ENCODE measurements at places on chromosomes 11 and 22.

- DNase-seq: no peak
Observed at GRCh38 chr22:29386708-29387107, 1.7 kb downstream of the AP1B1 start.

DNA sequence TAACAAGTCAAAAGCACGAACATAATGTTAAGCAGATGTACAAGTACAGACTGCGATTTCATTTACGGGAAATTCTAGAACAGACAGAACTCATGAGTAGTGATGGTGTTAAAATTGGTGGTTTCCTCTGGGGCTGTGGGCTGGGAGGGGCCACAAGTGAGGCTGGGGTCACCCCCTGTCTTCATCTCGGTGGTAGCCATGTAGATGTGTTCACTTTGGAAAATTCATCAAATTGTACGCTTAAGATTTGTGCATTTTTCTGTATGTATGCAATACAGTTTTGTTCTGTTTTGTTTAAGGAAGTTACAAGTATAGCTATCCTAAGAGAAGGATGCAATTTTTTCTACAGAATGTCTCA, 504 bp upstream of the ASCC2 start:
- DNase-seq: no peak

DNA sequence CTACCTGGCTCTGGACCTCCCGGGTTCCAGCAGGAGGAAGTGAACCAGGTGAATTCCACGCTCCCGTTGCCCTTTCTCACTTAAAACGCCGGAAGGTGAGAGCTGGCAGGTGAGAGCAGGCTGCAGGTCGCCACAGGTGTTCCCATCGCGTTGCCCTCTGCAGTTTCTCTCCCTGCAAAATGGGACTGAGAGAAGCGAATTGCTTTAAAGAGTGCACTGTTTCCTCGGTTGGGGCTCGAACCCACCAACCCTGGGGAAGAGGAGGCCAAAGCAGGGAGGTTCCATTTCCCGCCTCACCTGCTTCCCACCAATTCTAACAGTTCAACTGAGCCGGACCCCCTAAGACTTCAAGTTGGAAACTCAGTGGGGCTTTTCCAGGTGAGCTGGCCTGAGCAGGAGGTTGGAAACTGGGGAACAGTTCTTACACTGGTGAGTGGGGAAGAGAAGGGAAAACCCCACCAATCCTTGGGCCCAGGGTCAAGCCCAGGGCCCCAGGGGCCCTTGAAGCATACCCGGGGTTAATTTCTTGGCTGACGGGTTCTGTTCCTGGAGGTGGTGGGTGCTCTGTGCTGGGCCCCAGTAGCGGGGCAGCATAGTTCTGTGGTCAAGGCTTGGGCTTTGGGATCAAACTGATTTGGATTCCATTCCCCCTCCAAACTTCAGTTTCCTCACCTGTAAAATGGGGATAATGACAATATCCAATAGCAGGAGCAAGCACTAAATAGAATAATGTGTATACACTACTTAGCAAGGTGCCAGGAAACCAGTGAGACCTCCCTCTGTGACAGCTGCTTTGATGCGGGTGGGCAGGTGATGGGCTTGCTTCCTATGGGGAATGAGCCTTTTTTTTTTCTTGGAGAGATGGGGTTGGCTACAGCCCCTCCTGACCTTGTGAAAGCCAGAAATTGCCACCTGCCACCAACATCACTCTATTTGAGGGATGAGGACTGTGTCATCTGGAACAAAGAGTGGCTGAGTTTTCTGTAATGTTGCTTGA, 788 bp downstream of the CD82 start:
- no peak for DNase-seq

- no peak for DNase-seq
Observed at GRCh38 chr11:57338142-57338541, at the start of gene P2RX3. P2RX3 (plus strand) TSS chr11:57338352; CDS start chr11:57338551, 199 bp downstream.

- DNase-seq: no peak
Observed at GRCh38 chr11:15769203-15769602, 587.1 kb downstream of the SOX6 start.

GRCh38 chr11:72573072-72573854, 101.0 kb downstream of the PDE2A start:
- no peak for DNase-seq

DNA sequence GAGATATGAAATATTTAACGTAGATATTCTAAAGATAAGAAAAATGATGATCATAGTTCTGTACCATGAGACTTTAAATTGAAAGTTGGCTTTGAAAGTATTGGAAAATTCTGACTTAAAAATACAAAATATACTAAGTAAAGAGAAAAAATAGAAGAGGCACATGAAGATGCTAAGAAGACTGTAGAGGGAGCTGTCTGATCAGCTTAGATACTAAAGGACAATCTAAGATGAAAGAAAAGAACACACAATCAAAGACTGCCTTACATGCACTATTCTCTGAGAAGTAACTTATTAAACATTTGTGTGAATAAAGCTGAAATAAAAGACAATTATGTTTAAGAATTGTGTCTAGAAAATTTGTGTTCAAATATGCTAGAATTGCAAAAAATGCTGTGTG, 55.1 kb downstream of the RBMXL2 start:
- no peak for DNase-seq

- no peak for DNase-seq
Observed at GRCh38 chr22:31654408-31654807, 7.6 kb downstream of the PISD start.

DNA sequence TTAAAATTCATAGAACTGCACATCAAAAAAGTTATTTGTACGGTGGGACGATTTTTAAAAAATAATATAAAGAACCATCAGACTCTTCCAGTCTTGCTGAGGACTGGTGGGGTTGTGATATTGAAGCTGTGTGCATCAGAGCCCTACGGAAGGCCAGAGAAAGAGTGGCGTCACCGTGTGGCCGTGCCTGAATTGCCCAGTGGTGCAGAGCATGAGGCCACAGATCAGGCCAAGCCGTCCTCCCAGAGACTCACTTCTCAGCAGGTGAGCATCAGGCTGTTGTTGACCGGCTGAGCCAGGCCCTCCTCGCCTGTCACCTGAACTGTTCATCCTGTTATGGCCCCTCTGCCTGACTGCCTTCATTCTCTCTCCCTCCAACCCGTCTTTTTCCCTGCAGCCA, 1013.9 kb downstream of the TBC1D22A start:
- DNase-seq: no peak

DNA sequence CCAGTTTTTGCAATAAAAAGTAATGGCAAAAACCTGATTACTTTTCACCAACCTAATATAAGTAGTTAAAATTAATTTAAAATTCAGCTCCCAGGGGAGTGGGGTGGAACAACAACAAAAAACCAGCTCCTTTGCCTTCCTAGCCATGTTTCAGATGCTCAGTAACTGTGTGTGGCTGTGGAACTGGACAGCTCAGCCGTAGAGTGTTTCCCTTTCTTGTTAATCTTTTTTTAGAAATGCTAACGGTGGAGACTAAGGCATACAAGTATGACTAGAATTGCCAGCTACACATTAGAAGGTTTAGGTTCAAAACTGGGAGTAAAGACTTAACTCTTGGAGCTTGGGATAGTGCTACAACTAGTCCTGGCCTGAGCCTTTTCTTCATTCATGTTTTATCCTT, 45.0 kb downstream of the PPP6R3 start:
- DNase-seq: no peak

DNA sequence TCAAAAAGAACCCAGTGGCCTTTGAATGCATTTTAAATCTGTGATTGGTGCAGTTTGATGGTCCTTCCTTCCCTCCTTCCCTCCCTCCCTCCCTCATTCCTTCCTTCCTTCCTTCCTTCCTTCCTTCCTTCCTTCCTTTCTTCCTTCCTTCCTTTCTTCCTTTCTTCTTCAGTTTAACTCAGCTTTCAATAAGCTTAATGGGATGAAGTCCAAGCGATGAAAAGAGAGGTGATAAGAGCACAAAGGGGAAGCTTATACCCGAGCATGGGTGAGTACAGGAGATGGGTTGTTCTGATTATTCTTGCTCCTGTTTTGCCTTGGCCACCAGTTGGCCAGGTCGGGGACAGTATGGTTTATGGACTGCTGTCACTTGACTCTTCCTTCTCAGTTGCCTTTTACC, 605.6 kb downstream of the NTM start:
- DNase-seq: no peak

DNA sequence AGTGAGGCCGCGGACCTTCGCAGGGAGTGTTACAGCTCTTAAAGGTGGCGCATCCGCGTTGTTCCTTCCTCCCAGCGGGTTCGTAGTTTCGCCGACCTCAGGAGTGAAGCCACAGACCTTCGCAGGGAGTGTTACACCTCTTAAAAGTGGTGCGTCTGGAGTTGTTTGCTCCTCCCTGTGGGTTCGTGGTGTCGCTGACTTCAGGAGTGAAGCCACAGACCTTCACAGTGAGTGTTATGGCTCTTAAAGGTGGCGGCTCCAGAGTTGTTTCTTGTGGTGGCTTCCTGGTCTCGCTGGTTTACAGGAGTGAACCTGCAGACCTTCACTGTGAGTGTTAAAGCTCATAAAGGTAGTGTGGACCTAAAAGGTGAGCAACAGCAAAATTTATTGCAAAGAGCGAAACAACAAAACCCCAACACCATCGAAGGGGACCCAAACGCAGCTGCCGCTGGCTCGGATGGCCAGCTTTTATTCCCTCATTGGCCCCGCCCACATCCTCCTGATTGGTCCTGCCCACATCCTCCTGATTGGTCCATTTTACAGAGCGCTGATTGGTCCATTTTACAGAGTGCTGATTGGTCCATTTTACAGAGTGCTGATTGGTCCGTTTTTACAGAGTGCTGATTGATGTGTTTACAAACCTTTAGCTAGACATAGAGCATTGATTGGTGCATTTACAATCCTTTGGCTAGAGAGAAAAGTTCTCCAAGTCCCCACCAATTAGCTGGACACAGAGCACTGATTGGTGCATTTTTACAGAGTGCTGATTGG, 1.2 kb upstream of the TMEM45B start:
- DNase-seq: no peak

DNA sequence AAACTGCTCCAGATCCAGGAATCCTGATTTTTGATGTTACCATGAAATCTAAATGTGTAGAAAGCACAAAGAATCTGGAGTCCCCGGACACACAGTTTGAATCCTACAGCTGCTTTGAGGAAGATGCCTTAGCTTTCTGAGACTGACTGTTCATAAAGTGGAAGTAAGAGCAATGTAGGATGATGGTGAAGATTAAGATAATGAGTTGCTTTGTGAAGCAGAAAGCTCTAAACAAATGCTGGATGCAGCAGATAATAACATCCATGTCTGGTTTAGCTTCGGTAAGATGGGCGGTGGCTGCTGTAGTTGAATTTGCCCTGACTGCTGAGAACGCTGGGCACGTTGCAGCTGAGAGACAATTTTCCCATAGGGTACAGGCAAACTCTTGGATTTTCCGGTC, 20.1 kb downstream of the OVOL1 start:
- DNase-seq: no peak

DNA sequence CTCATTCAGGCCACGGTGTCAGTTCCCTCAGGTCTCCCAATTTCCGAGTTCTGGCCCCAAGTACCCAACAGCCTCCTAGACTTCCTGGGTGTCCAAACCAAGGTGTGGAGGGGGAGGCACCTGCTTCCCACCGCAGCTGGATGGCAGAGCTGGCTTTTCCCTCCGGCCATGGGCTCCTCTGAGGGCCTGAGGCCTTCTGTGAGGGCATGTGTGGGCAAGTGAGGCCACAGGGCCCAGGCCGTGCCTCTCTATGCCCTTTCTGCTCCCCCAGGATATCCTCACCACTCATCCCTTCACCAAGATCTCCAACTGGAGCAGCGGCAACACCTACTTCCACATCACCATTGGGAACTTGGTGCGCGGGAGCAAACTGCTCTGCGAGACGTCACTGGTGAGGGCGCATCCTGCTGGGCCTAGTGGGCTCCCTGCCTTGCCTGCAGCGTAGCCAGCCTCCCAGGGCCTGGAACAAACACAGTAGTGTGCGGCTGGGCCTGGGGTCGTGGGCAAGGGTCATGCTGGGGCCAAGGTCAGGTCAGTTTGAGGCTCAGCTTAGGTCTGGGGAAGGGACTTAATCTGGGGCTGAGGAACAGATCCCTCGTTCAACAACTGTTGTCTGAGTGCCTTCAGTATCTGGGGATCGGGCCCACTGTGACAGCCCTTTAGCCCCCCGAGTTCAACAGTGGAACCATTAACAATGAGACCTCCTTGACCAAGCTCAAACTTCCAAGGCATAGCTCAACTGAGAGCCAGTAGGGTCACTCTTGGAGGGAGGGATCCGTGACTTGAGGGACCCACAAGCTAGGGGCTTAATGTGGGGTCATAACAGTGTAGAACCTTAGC, 85.8 kb downstream of the MYO7A start:
- DNase-seq: no peak

Data from right kidney (tissue), 9 donors.